Naive thymus-derived CD8-positive, alpha-beta T cell (primary cell): ENCODE measurements at places on chromosomes 13 and 19.

- no peak for DNase-seq
Measured at GRCh38 chr13:98942997-98943396, 34.9 kb downstream of the DOCK9 start.

- DNase-seq = no peak
Measured at GRCh38 chr13:111322001-111322915, 1.8 kb downstream of the TEX29 start.

- no peak for DNase-seq
Measured at GRCh38 chr13:26867451-26868091, 107.0 kb upstream of the GPR12 start.

DNA sequence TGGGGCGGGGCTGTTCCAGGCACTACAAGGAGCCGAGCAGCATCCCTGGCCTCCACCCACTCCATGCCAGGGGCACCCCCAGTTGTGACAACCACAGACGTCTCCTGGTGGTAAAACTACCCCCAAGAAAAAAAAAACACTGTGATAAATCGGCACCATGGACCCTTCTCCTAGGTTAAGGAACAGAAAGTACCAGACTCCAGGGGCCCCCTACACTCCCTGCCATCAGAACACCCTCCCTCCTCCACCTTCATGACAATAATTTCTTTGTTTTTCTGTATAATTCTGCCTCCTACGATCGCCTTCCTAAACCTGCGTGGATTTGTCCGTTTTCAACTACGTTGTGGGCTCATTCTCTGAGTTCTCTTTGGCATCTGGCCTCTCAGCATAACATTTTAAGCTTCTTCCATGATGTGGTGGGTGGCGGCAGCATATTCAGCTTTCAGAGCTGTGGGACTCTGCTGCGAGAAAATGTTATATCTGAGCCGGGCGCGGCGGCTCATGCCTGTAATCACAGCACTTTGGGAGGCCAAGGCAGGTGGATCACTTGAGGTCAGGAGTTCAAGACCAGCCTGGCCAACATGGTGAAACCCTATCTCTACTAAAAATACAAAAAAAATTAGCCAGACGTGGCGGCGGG, 8.6 kb downstream of the TLE2 start:
- no peak for DNase-seq

DNA sequence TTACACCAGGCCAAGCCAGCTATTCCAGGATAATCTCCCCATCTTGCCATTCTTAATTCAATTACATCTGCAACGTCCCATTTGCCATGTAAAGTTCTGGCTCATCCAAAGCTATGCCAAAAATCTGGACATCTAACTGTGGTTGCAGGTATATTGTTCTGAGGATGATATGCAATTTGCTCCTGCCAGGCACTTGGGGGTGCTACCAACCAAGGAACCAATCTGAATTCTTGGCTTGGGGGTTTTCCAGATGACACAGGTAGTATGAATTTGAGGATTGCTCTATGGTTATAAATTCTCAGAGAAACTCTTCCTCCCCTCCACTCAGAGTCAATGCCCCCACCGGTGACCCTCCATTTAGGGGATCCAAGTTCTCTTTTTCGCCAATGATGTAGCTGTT, 33.0 kb downstream of the CRYL1 start:
- DNase-seq = no peak

GRCh38 chr19:21094347-21095025, 12.5 kb downstream of the ZNF714 start:
- no peak for DNase-seq

DNA sequence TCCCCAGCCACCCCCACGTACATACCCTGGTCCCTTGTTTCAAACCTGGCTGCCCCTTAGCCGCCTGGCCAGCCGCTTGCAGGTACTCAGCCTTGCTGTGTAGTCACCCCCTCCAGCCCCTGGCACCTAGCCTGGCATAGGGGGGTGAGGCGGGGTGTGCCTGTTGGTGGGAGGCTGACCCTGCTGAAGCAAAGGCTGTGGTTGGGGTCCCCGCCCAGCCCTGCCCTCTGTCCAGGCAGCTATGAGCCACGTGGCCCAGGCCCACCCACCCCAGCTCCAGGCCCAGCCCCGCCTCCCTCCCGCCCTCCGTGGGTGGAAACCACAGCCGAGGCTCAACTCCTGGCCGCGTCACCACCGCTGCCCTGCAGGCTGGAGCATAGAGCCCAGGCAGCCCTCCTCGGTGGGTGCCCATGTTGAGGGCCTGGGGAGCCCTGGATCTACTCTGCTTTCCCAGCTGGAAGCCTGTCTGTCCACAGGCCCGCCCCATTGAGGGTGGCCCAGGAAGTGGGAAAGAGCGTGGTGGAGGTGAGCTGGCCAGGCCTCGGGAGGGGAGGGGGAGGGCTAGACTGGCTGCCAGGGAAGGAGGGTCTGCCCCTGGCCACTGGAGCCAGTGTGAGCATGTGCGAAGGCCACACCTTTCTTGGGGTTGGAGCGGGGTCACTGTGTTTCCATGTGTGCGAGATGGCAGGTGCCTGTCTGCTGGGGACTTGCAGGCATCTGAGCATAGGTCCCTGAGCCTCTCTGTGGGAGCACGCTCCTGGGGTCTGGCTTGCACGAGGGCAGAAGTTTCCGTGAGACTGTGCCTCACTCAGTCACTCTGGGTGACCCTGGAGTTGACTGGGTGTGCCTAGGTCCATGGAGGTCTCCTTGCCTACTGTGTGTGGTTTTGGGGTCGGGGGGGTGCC, 31.0 kb downstream of the PAK4 start:
- DNase-seq = no peak

GRCh38 chr13:33057019-33057780, 41.0 kb downstream of the KL start:
- DNase-seq = no peak
